COR-L47 (cell line): ENCODE measurements at places on chromosomes 16 and 17.
A peak's percentile ranks its signal among the peaks of the same experiment; 100 is the strongest.

DNA sequence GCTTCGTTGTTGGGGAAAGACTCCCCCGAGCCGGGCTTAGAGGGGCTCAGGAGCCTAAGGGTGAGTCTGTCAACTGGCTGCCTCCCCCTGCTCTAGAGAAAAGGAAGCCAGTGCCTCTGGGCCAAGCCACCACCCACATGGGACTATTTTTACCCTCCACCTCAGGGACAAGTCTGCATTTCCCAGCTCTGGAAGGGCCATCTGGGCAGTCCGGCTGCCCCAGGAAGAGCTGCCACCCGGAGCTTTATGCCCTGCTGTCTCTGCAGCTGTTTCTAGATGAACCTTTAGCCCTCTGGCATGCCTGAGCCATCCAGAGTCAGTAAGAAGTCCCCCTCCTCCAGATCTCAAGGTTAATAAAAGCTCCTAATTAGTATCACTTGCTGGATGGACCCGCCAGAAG lies 5.3 kb upstream of the RPRML start:
- DNase-seq, result no peak

GRCh38 chr16:3474136-3474779 lies 21.0 kb downstream of the C16orf90 start:
- no peak for DNase-seq

- no peak for DNase-seq
Measured at GRCh38 chr17:66737524-66737923, 97.4 kb upstream of the CACNG5 start.

GRCh38 chr17:71084219-71084618 lies 914.9 kb downstream of the KCNJ2 start:
- peak; percentile 12 for DNase-seq

DNA sequence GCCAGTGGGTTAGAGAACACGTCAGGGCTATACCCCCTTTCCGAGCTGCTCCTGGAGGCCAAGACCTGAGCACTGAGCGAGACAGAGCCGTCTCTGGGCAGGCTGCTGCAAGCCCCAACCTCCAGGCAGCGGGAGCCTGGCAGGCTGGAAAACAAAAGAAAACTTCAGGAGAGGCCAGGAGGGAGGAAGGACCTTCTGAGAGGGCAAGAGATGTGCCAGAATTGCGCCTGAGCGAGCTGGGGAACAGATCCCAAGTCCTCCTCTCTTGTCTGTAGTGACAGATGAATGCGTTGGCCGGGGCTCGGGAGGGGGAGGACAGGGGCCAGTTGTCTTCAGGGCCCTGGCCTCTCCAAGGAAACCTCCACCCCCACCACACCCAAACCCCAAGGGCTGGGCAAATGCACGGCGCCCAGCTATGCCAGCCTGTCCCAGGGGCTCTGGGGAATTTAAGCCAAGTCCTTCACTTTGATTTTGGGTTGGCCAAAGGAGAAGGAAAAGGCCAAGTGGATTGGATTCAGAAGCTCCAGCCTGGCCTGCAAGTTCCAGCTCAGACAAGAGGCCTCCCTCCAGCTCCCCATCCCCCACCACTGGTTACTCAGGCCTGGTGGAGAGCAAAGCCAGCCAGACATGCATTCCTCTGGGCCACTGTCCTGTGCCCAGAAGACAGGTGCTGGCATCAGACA lies 18.1 kb downstream of the SDK2 start:
- no peak for DNase-seq
